ENCODE measurements at places on chromosomes 4 and X. TPM values are rescaled to one million over a fixed set of nuclear protein-coding genes. Genes with fewer than 3 reads are reported as not detected.
A peak's percentile ranks its signal among the peaks of the same experiment; 100 is the strongest.

The ELF4 gene
- 16.2 TPM for total RNA-seq

DNA sequence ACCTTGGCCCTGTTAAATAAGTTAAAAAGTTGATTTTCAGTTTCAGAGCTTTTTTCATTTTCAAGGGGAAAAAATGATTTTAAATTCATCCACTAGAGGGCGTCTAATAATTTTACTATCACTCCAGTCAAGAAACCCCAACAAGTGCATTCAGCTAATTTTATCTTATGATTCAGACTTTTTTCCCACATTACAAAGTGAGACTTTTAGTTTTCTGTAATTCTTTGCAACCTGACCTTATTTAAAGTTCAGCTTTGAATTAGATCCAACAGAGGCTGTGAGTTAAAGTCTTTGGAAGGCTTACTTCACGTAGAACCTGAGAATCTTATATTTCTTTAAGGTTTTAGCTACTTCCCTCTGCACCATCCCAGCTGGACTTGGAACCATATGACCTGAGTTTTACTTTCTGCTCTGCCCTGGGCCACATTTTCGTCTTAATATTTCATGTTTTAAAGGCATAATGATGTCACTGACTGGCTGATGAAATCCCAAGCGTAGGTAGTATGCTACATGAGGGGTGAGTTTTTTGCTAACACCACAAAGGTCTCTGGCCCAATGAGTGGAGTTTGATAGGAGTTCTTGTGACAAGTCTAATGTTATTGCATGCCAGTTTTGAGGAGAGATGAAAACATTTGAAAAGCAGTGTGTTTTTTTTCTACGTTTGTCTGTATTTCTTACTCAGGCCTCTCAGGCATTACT is 7.2 kb downstream of the GNRHR start:
- DNase-seq = peak; percentile 56

GRCh38 chrX:96994093-96994492 is 110.4 kb downstream of the RPA4 start:
- DNase-seq = no peak

- DNase-seq = peak; percentile 17
These were observed 102.9 kb upstream of the SLC34A2 start for GRCh38 chr4:25552580-25553271.

The SH3RF1 gene
- 10.8 TPM for total RNA-seq

The DRP2 gene
- total RNA-seq = 0.05 TPM

GRCh38 chr4:111064342-111064993 is 441.6 kb upstream of the PITX2 start:
- DNase-seq = no peak

DNA sequence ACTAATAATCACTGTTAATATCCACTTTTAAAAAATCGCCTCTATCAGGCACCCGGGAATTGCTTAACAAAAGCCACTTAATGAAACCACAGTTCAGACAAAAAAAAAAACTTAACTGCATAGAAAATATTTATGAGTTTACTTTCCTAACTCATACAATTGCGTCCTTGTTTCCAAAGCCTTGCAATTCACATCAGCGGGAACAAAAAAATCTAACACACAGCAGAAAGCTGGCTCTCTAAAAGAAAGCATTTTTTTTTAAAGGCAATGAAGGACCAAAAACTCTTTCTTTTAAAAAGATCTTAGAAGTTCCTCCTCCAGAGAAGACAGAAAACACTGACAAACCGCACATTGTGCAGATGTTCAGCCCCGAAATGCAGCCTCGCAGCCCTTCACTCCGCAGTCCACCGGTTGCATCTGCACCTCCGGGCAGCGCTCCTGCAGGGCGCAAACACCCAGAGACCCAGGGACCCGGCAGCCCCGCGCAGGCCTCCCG is 812 bp downstream of the FAT1 start:
- no peak for DNase-seq

- DNase-seq = no peak
These were observed 50.4 kb upstream of the ETNPPL start for GRCh38 chr4:108813261-108813660.

DNA sequence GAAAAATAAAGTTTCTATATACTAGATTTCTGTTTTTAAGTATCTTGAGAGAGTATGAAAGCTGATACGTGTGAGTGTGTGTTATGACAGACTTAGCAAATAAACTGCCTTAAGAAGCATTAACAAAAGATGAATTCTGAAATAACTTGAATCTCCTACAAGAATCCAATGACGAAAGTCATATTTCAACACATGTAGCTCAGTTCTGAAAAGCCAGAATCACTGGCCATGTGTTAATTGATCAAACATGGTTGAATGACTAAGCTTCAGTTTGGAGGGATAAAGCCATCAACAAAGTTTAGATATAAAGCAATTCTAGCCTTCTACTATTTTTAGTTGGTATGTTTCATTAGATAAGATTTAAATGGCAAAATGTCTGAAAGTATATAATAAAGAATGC is 88.5 kb upstream of the ETNPPL start:
- no peak for DNase-seq

DNA sequence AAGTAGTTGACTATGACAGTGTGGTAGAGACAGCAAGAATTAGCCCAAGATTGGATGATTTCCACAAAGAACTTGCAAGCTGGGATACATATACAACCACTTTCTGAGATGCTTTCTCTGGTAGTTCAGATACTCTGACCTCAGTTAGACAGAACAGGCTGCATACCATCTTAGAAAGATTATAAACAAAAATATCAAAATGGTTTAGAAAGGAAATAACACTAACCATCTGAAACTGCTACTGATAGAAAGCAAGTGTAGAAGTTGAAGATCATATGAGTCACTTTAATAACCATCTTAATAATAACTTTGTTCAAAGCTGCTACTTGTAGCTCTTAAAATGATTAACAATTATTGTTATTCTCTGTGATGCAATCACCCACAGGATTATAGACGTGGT is 255.4 kb upstream of the TTC29 start:
- DNase-seq = no peak

DNA sequence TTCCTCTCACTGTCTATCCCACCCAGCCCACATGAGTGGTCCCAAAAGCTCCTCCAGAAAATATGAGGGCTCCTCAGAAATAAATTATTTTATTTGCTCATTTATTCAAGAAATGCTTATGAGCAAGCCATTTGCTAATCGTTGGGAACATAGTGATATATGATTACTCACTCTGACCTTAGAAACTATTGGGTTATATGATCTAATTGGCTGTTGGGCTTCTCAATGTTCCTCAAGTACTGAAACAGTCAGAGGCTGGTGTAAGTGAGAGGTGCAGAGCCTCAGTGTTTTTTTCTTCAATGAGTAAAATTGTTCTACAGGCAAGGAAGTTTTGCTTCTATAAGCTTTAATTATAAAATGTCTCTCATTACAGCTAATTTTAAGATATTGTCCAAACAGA is 893.8 kb upstream of the INTU start:
- no peak for DNase-seq

DNA sequence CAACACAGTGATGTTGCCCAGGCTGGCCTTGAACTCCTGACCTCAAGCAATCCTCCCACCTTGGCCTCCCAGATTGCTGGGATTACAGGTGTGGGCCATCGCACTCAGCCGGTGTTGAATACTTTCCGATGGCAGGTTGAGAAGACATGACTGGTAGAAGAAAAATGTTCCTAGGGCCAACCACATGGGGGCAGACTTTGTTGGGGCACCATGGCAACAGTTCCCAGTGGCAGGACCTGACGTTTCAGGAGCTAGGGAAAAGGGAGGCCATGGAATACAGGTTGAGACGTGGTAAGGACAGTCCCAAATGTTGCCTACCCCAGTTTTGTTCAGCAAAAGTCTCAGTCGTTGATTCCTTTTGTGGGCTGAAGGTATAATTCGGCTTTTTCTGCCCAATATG is 134.6 kb downstream of the ASMT start:
- DNase-seq = no peak
